T-cell (primary cell): ENCODE measurements at places on chromosomes 12 and 14. TPM values are rescaled to one million over a fixed set of nuclear protein-coding genes. Genes with fewer than 3 reads are reported as not detected.
A peak's percentile ranks its signal among the peaks of the same experiment; 100 is the strongest.

GRCh38 chr12:79183926-79184325 is 319.4 kb downstream of the SYT1 start:
- no peaks in the 10 kb centered on the region for H3K36me3 ChIP-seq
- no peaks in the 10 kb centered on the region for H3K4me1 ChIP-seq
- DNase-seq, result no peak
- H3K27me3 ChIP-seq, result no peaks in the 10 kb centered on the region
- no peak overlapping the region for H3K27ac ChIP-seq
- no peak overlapping the region for H3K4me3 ChIP-seq

DNA sequence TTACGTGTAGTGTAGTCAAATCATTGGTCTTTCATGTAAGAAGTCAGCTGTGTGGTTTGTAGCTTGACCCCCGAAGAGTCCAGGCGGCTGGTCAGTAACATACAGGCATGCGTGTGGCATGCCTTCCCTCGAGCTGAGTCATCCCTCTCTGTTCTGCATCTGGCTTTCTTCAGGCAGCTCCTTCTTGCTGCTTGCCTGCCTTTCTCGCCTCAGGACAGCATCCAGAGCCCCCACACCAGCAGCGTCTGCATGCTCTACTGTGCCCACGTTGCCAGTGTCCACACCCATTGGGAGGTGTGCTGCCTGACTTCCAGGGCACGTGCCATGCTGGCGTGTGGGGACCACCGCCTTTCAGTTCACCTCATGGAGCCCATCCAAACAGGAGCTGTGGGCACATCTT is 96.8 kb downstream of the EP400 start:
- no peak overlapping the region for H3K27ac ChIP-seq
- peaks cover 84% of the 10 kb centered on the region for H3K36me3 ChIP-seq
- no peak overlapping the region for H3K4me3 ChIP-seq
- DNase-seq, result no peak
- no peaks in the 10 kb centered on the region for H3K4me1 ChIP-seq

GRCh38 chr12:110002676-110003515 is 3.7 kb downstream of the ANKRD13A start:
- no peaks in the 10 kb centered on the region for H3K27me3 ChIP-seq
- DNase-seq, result no peak
- peaks cover 8% of the 10 kb centered on the region for H3K4me1 ChIP-seq
- H3K36me3 ChIP-seq, result no peaks in the 10 kb centered on the region
- H3K27ac ChIP-seq, result peak overlapping the region; percentile 2
- no peak overlapping the region for H3K4me3 ChIP-seq

GRCh38 chr12:21528953-21529352 is 2.9 kb downstream of the SPX start:
- DNase-seq, result no peak
- H3K4me3 ChIP-seq, result no peak overlapping the region
- H3K36me3 ChIP-seq, result no peaks in the 10 kb centered on the region
- no peaks in the 10 kb centered on the region for H3K4me1 ChIP-seq
- H3K27ac ChIP-seq, result no peak overlapping the region
- peaks cover 21% of the 10 kb centered on the region for H3K27me3 ChIP-seq

DNA sequence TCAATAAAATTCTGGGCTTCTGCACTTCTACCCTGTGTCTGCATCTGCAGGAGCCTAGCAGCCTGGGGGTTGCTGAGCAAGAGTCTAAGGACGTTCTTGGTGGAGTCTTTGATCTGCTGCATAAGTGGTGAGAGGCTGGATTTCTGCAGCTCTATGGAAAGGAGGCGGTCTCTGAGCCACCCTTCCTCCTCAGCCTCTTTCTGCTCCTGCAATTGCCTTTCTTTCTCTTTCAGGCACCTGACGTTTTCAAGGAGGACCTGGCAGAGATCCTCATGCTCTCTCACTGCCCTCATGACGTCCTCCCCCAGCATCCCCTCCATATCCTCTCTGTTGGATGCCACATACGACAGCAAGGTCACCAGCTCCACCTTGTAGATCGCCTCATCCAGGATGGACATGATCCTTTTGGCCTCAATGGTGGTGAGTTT is 13.6 kb upstream of the TPCN1 start:
- peak overlapping the region; percentile 81 for H3K27ac ChIP-seq
- no peak overlapping the region for H3K4me3 ChIP-seq
- H3K4me1 ChIP-seq, result peaks cover 25% of the 10 kb centered on the region
- H3K27me3 ChIP-seq, result no peaks in the 10 kb centered on the region
- no peaks in the 10 kb centered on the region for H3K36me3 ChIP-seq

DNA sequence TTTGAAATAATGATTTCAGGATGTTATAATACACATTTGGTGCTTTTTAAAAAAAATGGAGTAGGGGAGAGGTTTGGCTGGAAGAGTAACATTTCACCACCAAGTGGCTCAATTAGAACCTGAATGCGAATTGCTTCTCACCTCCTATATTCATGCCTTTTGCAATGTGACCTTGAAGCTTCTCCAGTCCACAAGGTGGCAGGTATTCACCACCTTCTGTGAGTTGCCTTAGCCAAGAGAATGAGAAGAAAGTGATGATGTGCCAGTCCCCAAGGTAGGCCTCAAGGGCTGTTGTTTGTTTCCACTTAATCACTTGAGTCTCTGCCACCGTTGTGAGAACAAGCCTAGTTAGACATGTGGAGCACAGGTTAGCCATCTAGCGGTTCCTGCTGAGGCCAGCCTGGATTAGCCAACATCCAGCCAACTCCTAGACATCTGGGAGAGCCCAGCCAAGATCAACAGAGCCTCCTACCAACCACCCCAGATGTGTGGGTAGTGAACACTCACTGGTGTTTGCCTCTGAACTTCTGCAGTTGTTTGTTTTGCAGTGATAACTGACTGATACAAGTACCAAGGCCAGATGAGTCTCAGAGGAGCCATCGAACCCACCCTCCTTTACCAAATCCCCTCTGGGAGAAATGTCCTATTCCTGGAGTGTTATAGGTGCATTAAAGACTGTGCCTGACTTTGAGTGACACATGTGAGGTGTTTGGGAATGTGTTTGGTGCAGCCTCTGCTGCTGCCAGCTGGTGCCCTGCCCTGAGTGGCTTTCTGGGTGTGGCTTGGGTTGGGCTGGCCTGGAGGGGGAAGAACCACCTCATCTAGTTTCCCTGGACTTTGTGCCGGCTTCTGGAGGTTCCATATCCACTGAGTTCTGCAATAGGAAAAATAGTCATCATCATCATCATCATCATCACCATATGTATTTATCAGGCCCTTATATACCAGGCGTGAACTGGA is 132.5 kb upstream of the RFLNA start:
- no peak overlapping the region for H3K27ac ChIP-seq
- no peak for DNase-seq
- peaks cover 16% of the 10 kb centered on the region for H3K27me3 ChIP-seq
- H3K36me3 ChIP-seq, result no peaks in the 10 kb centered on the region

DNA sequence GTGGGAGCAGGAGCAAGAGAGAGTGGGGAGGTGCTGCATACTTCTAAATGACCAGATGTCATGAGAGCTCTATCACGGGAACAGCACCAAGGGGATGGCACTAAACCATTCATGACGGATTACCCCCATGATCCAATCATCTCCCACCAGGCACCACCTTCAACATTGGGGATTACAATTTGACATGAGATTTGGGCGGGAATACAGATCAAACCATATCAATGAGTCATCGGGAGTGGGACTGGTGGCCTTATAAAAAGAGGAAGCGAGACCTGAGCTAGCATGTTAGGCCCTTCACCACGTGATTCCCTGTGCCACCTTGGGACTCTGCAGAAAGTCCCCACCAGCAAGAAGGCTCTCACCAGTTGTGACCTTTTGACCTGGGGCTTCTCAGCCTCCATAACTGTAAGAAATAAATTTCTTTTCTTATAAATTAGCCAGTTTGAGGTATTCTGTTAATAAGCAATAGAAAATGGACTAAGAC is 28.7 kb downstream of the COX8C start:
- no peaks in the 10 kb centered on the region for H3K4me1 ChIP-seq
- H3K36me3 ChIP-seq, result no peaks in the 10 kb centered on the region
- peaks cover 2% of the 10 kb centered on the region for H3K27me3 ChIP-seq

The HPD gene
- 0.58 TPM for total RNA-seq

The ADCY4 gene
- 7.8 TPM for total RNA-seq

The IRAK3 gene
- 0.82 TPM for total RNA-seq

The ART4 gene
- total RNA-seq, result not detected

The OVCH1 gene
- not detected for total RNA-seq

The LRP1 gene
- total RNA-seq, result 7.7 TPM
